Fibroblast of upper back skin (primary cell): ENCODE measurements at places on chromosomes 5 and 9.

DNA sequence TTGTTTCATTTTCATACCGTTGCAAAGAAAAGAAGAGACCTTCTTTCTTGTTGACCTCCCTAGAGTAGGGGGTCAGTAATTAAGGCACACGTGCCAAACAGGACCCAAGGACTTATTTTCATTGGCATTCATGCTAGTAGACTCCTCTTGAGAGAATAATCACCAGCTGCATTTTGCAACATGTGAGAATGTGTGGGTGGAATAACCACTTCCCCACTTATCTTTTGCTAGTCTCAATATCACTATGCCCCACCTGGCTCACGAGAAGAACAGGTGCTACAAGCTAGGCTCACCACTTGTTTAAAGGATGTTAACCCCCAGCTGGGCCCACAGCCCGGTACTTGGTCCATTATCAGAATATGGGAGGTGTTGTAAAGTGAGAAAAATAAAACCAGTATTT, 460.7 kb upstream of the MEF2C start:
- DNase-seq: no peak

GRCh38 chr5:31860726-31861433, 221.9 kb downstream of the PDZD2 start:
- no peak for DNase-seq

- DNase-seq: no peak
These were observed 622.8 kb downstream of the PSAT1 start for GRCh38 chr9:78919701-78920100.

DNA sequence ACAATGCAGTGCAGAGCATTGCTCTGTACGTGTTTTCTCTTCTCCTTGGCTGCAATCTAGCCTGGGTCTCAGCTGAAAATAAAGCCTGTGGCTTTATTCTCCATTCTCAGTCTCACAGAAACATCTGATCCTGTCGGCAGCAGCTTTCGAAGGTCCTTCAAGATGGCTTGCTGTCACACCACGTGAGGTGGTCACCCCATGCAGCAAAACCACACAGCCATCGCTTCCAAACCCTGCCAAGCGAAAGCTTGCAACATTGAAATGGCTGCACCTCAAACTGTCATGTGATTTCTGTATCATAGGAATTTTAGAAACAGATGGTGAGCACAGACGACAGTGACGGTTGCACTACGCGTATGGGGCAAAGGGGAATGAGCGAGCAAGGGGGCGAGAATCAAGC, 98.5 kb upstream of the SMARCA2 start:
- peak; percentile 8 for DNase-seq

- no peak for DNase-seq
These were observed 28.0 kb downstream of the FBXW5 start for GRCh38 chr9:136916330-136917184.

DNA sequence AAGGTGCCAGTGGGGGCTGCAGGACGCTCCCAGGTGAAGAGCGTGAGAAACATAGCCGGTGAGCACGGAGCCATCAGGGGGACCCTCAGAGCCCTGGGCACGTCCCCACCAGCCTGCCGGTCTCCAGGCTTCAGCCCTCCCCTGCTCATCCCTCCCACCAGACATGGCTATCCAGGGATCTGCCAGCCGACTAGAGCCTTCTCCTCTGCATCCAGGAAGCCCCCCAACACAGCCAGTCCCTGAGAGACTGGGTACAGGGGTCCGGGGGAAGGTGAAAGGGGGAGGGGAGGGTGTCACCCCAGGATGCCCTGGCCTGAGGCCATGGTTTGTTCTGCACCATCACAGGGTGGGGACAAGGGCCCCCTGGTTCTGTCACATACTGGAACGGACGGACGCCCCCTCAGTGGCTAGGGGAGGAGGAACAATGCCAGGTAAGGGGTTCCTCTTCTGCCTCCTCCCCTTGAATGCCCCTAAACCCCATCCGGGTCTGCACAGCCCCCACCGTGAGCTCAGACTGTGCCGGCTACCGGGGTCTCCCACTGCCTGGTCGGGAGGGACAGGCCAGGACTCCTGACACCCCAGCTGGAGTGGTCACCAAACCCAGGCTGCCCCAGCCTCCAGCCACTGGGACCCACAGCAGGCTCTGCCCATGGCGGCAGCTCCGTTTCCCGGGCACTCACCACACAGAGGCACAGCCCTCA, 34.3 kb downstream of the NACC2 start:
- DNase-seq: no peak

- no peak for DNase-seq
These were observed 21.9 kb upstream of the KCNMB1 start for GRCh38 chr5:170411100-170411499.

- no peak for DNase-seq
These were observed 240.6 kb upstream of the MEF2C start for GRCh38 chr5:89123581-89123980.

GRCh38 chr9:126234681-126235335, 91.8 kb upstream of the MVB12B start:
- DNase-seq: no peak

DNA sequence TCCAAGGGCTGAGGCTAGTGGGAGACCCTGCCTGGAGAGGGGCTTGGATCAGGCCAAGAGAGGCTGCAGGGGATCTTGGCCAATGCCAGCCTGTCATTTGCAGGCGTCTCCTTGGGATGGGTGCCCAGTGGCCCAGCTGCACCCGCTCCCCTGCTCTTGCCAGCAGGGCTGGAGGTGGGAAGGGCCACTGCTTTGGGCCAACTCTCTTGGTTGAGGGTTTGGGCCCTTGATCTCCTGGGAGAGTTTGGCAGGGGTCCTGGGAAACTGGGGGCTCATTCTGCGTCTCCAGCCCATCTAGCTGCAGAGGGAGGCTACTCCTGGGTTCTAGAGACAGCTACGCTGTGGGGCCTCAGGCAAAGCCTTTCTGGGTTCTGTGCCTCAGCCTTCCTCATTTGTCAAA, 10.5 kb downstream of the PSD2 start:
- no peak for DNase-seq

DNA sequence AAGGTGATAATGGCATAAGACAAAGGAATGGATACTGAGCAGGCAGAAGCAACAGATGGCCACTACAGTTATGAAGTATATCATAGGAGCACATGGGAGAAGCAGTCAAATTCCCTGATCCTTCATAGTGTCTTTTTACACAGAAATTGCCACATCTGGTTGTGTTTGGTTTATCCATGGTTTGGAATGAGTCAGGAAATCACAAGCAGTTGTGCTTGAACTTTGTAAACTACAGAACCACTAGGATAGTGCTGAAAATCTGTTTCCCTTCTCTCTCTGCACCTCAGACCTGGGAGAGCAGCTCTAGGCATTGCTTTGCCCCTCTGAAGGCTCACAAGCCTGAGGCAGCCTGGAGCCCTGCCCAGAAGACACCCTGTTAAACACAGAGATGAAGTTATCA, 134.0 kb downstream of the DMRT2 start:
- DNase-seq: peak; percentile 45

- no peak for DNase-seq
These were observed 14.1 kb downstream of the PDLIM4 start for GRCh38 chr5:132271251-132272246.

GRCh38 chr5:81006947-81007636, 46.9 kb downstream of the RASGRF2 start:
- DNase-seq: no peak

DNA sequence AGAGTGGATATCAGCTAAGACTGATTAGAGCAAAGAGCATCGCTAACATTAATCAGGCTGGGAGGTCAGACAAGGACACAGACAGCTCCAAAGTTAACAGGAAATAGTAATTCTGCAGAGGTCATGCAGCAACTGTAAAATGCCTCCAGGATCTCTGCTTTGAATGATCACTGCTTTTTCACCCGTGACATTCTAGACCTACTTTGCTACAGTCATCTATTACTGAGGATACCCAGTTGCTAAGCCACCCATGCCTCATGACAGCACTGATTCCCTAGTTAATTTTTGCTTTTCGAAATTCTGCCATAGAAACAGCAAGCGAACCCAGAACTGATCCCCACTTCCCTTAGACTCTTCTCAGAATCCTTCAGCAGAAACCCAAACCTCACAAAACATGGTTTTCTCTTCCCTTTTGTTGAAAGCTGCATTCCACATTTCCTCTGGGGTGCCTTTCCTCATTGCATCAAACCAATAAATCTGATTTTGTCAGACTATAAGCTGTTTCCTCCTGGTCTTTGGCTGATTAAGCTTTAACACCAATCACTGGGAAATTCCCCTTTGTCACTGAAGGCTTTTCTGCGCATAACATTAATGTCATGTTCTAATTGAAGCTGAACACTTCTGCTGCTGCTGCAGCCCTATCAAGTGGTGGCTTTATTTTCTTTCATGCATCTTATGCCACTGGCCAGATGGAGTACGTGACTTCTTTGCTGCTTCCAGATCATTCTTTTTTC, 201.1 kb upstream of the CHD1 start:
- no peak for DNase-seq

DNA sequence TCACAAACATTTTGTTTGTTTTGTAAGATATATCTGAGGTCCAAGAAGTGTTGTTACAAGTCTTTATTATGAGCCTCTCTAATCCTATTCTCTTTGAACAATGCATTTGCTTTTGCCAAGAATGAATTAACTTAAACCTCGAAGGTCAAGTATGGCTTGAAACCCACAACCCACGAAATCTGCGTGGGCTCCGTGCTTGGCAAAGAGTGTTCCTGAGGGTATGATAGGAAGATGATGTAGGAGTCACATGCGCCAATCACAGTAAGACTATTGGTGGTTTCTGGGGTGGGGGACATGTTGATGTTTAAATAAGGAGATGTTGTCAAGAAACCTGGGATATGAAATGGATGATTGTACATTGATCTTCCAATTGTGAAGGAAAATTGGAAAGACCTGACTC, 330.8 kb upstream of the RFX3 start:
- DNase-seq: peak; percentile 64

DNA sequence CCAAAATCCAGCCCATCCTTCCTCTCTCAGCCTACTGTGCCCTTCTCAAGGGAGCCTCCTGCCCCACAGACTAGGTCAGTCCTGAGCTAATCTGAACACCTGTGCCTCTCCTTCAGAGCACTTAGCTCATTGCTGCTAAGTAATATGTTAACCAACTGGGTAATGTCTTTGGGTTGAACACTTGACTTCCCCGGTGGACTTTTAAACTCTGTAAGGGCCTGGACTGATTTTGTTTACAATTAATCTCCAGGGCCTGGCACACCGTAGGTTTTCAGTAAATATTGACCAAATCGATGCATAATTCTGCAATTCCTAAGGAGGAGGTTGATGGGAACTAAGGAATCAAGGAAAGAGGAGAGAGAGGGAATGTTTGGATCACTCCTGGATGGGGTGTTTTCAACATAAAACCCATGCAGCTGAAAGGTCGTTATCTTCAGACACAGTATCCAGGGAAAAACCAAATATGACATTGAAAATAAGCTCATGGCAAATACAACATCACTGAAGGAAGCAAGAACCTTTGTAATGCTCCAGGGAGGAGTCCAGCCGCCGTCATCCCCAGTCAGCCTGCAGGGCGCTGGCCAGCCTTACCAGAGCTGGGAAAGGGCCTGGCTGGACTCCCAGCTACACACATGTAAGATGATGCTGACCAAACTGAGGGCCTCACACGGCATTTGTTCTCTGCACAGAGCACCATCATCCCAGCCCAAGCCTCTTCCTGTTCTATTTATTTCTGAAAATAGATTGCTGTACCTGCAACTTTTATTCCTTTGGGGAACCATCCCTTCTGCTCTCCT, 166.3 kb downstream of the C5orf15 start:
- peak; percentile 15 for DNase-seq

- DNase-seq: no peak
These were observed 422.1 kb downstream of the PDE4D start for GRCh38 chr5:59471463-59471862.

GRCh38 chr5:139137697-139138096, 60.5 kb downstream of the SIL1 start:
- DNase-seq: peak; percentile 23

DNA sequence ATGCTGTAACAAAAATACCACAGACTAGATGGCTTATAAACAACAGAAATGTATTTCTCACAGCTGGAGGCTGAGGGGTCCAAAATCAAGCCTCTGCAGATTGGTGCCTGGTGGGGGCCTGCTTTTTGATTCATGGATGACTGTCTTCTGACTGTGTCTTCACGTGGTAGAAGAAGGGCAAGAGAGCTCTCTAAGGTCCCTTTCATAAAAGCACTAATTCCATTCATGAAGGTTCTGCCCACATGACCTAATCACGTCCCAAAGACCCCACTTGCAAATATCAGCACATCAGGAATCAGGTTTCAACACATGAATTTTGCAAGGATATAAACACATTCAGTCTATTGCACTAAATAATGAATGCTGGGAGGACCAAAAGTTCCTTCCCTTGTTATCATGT, 278.4 kb downstream of the MARCHF11 start:
- no peak for DNase-seq

GRCh38 chr9:110729641-110730040, 61.0 kb downstream of the MUSK start:
- no peak for DNase-seq

DNA sequence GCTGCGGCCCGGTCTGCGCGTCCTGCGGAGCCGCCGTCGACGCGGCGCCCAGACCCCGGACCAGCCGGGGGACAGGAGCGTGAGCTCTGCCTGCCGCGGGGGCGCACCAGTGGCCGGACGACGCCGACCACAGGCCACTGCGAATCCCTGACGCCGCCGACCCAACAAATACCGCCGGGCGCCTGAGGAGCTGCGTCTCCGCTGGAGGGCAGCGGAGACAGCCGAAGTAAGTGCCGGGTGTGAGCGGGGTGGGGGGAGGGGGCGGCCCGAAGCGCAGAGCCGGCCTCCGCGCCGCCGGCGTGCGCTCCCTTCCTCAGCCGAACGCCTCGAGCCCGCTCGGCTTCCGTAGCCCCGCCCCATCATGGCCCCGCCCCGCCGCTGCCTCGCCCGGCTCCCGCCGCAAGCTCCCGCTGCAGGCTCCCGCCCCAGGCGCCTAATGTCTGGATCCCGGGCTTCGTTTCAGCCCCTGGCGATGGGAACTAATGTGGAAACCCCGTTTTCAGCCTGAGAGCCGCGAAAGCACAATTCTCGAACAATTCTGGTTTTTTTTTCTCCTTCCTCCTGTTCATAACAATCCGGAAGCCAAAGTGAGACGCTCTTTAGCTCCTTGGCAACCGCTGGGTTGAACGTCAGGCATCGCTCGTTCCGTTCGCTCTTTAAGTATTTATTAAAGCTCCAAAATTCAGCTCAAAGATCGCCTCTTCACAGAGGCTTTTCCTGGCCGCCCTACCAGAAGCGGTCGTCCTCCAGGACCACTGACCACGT, at the start of gene RFK:
TSS of gene RFK (minus strand) at position 232 of the 765 bp plus-strand sequence. CDS start 255 bp downstream, outside the sequence.
- DNase-seq: peak; percentile 92

GRCh38 chr9:69433392-69433791, 108.4 kb downstream of the ENTREP1 start:
- DNase-seq: peak; percentile 46

GRCh38 chr5:148343603-148344487, 8.5 kb downstream of the SPINK9 start:
- DNase-seq: no peak
